ENCODE measurements at places on chromosomes 5 and 9.
A peak's percentile ranks its signal among the peaks of the same experiment; 100 is the strongest.

GRCh38 chr5:13325765-13326164, 618.7 kb downstream of the DNAH5 start:
- no peak for DNase-seq

DNA sequence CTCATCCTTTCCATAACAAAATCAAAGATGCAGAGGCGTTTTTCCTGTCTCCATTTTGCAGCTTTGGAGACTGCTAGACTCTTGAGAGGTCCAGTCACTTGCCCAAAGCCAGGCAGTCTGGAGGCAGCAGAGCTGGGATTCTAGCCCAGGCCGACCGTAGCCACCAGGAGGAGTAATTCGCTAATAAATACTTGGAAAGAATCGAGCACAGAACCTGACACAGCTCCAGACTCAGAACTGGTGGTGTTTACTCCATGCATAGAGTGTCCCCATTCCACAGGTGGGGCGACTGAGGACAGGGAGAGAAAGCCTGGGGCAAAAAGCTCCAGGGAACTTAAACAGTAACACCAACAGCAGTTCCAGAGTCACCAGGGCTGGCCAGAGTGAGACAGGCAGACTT, 10.7 kb upstream of the CERCAM start:
- peak; percentile 51 for DNase-seq

DNA sequence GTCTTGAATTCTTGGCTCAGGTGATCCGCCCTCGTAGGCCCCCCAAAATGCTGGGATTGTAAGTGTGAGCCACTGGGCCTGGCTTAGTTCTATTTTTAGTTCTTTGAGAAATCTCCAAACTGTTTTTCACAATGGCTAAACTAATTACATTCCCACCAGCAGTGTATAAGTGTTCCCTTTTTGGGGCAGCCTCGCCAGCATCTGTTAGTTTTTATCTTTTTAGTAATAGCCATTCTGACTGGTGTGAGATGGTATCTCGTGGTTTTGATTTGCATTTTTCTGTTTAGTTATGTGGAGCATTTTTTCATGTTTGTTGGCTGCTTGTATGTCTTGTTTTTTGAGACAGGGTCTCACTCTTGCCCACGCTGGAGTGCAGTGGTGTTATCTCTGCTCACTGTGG, 28.2 kb downstream of the CNOT6 start:
- no peak for DNase-seq

- no peak for DNase-seq
Measured at GRCh38 chr5:124697501-124697900, 48.9 kb downstream of the ZNF608 start.

GRCh38 chr9:137728444-137729311, 109.9 kb downstream of the EHMT1 start:
- DNase-seq, result no peak

- DNase-seq, result no peak
Measured at GRCh38 chr5:5695266-5695665, 272.8 kb downstream of the ICE1 start.

GRCh38 chr5:120446901-120447300, 17.2 kb upstream of the PRR16 start:
- DNase-seq, result no peak

- no peak for DNase-seq
Measured at GRCh38 chr5:149298163-149298562, 26.5 kb downstream of the AFAP1L1 start.

DNA sequence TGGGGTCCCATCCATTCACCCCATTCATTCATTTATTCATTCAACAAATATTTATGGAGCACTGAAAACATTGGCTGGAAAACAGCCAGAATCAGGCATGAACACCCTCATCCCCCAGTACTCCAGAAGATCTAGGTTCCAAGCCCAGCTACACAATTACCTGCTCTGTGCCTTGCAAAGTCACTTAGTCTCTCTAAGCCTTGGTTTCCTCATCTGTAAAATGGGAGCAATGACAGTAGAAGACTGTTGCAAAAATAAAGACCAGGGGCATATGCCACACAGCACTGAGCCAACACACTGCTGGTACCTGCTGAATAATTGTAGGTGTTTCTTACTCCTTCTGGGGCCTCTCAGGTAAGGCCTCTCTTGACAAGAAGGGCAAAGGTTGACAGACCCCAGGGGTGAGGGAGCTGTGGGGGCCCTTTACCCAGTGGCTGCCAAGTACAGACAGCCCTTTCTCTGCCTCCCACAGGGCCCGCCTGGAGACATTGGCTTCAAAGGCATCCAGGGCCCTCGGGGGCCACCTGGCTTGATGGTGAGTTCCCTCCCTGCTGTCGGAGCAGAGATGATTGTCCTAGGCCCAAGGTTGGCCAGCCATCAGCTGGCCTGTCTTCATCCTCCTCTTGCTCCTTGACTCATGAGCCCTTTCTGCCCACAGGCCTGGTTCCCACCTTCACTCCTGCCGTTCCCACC, 22.6 kb upstream of the ORM1 start:
- DNase-seq, result no peak

DNA sequence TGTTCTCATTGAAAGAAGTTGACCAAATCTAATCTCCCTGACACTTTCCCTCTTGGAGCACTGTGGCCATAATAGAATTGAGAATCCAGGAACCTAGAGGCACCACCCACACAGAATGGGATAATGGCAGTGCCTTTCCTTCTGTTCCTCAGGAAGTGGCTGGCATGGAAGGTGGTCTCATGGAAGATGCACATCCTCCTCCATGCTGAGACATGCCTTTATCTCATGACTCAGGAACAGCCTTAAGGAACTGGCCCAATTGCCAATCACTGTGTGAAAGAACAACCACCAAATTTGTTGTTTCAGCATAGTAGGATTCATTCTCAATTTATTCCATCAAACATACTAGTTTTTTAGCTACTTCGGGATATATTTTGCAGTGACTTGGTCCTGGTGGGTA, 137.5 kb upstream of the RASGRF2 start:
- DNase-seq, result no peak

DNA sequence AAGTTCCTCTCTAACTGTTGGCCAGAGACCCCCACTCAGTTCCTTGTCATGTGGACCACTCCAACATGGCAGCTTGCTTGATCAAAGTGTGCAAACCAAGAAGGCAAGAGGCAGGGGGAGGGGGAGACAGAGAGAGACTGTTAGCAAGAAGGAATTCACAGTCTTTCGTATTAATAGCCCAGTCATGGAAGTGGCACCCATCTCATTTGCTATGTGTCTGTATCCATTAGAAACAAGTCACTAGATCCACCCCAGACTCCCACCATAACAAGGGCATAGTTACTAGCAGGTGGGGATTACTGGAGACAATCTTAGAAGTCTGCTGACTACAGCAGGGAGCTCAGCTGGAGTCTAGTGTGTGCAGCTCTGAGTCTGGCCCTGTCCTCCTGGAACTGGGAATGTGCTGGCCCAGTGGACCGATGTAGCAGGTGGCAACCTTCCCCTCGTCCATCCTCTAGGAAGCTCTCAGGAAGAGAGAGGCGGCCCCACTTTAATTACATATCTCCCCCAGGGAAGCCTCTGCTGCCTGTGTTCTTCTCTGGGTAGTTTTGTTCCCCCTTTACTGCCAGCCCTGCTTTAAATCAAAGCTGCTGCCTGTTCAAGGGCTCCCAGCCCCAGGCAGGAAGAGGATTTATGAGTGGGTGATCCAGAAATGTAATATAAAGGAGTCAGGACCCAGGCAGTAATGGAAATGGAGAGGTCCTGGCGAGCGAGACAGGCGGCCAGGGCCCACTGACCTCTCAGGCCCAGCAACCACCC, 47.8 kb upstream of the ALDH1B1 start:
- no peak for DNase-seq

GRCh38 chr5:140588311-140589070, 23.9 kb downstream of the SLC35A4 start:
- no peak for DNase-seq

DNA sequence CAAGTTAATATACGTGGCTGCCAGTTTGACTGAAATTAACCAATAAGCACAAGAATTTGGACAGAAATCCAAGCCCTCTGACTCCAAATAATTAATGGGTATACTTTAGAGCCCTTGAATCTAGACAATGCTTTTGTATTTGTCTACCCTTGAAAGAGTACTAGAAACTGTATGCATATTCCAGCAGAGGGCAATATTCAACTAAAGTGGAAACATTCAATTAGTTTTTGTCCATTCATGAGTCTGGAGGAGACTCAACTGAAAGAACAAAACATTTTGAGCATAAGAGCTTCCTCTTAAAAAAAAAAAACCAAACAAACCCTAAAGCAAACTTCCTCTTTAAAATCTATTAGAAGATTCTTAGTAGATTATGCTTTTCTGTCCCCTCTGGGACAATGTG, 157.8 kb downstream of the ARHGEF28 start:
- DNase-seq, result no peak

DNA sequence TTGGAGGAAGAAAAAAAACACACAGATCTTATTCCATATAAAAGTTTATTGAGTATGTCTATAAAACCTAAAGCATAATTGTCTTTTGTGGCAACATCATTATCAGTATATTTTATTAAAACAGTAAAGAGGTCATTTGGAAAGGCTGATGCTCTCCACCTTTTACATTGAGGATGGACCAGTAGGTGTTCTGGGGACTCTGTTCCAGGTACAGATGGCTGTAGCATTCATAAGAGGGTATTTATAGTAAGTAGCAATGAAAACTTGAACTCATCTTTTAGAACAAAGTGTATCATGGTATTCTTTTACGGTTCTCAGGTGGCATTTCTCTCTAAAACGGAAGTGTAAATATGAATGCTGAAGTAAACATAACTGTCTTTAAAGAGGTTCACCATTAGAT, 1.8 kb downstream of the GABRA6 start:
- no peak for DNase-seq

DNA sequence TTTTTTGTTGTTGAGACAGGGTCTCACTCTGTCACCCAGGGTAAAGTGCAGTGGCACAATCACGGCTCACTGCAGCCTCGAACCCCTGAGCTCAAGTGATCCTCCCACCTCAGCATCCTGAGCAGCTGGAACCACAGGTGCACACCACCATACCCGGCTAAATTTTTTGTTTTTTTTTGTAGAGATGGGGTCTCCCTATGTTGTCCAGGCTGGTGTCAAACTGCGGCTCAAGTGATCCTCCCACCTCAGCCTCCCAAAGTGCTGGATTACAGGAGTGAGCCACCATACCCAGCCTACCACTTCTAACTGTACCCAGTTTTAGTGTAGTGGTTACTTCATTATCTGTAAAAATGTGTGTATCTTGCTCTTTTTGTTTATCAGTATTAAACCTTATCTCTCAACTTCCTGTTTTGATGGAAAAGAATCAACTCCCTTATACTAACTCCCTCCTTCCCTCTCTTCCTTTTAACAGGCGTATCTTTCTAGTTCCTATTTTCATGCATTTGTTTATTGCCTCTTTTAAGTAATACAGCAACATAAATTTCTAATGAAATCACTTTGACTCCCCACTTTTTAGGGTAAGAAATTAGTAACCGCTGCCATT, 33.1 kb downstream of the GRAMD2B start:
- no peak for DNase-seq

DNA sequence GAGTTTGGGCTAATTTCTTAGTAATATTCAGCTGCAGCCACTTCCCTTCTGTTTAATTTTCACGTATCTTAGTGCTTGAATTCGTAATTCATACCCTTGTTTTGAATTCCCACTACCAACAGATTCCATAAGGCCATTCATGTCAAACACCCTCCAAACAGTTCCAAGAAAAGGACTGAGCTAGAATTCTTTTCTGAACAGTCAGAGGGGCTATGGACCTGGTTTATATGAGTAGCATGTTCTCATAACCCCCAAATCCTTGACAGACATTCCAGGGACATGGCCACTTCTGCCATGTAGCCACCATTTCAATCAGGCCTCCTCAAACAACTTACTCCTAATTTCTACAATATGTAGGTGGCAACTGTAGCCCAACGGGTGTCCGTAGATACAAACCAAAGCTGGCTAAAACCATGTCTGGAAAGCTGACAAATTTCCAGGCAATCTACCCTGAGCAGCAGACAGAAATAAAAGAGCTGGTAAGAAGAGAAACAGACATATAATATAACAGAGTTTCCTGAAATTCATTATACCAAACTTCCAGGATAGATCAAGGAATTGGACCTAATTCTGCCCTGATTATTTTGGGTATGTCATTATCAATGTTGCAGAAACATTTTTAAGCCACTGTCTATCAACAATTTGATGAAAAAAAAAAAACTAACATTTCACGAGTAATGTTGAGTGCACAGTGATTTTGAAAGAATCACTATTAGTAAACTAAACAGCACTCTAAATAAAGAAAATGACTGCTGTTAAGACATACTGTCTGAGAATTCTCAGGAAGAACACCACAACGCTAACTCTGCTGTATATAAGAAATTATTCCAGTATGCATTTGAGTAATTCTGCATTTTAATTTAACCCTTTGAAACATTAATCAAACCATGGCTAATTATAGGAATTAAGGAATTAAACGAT, 40.7 kb downstream of the EBF1 start:
- no peak for DNase-seq

DNA sequence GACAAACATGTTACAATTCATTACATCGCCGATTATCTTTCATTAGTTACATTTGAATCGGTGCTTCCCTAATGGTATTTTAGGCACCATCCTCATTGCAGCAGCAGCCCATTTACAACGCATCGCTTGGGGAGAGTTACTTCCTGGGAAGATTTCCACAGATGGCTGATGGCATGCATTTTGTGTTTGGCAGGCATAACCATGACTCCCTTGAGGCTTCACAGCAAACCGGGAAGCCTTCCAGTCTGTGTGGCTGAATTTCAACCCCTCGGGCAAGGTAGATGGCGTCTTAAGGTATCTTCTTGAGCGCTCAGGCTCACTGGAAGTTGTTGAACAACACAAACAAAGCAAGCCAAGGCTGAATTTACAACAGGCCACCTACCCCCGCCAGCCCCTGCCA, 1.6 kb upstream of the DNAH5 start:
- DNase-seq, result no peak

DNA sequence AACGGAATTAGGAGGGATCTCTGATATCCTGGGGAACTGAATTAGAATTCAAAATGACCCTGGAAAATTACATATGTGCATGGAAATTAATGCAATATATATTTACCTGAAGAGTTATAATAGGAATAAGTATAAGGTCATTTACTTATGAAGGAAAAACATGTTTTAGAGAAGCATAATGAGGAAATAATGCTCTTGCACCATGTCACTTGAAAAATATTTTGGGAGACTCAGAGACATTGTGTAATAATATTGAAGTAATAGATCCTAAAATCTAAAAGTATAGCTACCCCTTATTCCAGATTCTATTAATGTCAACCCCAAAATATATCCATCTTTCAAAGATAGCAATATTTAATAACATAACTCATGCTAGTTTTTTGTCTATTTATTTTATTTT, 28.4 kb downstream of the SPZ1 start:
- DNase-seq, result no peak

- no peak for DNase-seq
Measured at GRCh38 chr5:134873494-134873893, 677 bp upstream of the TXNDC15 start.

GRCh38 chr5:177269976-177270375, 33.5 kb downstream of the RAB24 start:
- DNase-seq, result no peak

DNA sequence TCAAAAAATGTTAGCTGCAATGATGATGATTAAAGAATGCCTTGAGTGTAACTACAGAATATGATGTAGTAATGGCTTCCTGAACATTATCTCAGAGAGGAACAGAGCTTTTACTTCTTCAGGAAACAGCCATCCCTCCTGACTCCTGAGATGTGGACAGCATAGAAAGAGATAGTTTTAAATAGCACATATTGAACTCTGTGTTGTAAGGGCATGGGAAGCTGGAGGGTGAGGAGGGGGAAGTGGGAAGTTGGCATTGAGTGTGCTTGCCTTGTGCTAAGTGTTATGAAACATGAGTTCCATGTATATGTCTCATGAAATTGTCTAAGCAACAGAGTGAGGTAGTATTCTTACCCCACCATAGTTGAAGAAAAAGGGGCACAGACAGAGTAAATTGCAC, 161.5 kb upstream of the SLC28A3 start:
- DNase-seq, result no peak

Measured in HuH-7 (cell line).